NCI-H1436 treated with DMSO at 0.1 percent for 48 hours (cell line): ENCODE measurements at places on chromosomes 6 and 20.

DNA sequence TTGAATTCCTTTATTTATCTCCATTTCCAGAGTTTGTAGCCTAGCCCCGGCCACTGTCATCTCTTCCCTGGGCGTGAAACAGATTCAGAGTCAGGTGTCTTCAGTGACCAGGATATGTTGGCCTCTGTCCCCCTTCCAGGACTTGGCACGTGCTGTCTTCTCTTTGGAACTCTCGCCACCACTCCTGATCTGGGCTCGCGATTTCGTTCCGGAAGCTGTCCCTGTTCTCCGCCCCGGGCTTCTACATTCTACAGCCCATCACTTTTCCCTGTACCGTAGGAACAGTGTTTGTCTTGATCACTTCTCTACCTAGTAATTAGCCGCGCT is 739 bp downstream of the GSS start:
- no peak for DNase-seq

GRCh38 chr20:56285496-56285895 is 37.0 kb downstream of the MC3R start:
- no peak for DNase-seq

GRCh38 chr6:136052031-136052430 is 198.1 kb downstream of the MTFR2 start:
- DNase-seq, result no peak

DNA sequence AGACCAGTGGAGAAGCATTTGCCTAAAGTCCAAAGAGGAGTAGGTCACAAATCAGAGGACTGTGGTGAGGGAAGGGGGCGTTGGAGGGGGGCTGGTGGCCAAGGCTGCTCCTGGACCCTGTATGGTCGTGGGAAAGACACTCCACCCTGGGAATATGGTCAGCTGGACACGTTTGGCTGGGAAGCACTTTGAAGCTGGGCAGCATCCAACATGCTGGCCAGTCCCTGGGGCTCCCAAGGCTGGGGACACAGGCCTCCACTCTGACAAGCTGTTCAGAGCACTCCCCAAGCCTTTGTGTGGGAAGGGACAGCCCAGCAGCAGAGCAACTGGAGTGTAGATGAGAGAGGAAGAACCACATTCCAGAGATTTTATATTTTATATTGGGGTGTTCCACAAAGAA is 203.2 kb downstream of the ANKRD60 start:
- no peak for DNase-seq

GRCh38 chr20:998231-998830 is 3.8 kb downstream of the RSPO4 start:
- DNase-seq, result no peak

DNA sequence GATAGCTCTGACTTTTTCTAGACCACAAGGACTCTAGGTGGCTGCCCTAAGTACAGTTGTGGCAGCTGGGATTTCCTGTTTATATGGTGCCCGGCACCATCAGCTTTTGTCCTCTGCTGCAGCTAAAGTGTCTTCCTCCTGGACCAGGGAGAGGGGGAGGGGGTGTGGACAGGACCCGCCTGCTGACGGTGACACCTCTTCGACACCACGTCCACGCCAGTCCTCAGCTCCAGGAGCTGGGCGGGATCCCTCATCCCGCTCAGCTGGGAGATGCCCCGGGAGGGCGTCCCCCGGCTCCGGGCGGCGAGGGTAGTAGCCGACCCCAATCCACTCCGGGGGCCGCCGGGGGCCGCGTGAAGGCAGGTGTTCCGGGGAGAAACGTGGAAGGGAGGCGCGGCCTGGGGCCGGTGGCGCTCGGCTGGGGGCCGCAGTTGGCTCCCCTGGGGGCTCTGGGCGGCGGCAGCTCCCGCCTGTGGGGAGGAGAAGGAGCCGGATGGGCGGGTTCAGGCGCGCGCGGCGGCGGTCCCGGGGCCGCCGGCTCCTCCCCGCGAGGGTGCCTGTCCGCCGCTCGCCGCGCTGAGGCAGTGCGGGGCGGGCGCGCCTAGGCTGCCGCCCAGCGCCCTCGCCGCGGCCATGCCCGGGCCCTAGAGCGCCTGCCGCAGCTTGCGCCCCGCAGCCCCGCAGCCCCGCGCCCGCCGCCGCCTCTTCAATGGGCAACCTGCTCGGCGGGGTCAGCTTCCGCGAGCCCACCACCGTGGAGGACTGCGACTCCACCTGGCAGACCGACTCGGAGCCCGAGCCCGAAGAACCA is at the start of gene OGFRL1:
Gene OGFRL1 (plus strand): TSS at position 584 of the 811 bp plus-strand sequence. CDS start 126 bp downstream, at position 710.
- no peak for DNase-seq
